AG04450 (cell line): ENCODE measurements at places on chromosomes 3 and 15.

- no peak for DNase-seq
These were observed 119.7 kb downstream of the SNRK start for GRCh38 chr3:43405888-43406642.

DNA sequence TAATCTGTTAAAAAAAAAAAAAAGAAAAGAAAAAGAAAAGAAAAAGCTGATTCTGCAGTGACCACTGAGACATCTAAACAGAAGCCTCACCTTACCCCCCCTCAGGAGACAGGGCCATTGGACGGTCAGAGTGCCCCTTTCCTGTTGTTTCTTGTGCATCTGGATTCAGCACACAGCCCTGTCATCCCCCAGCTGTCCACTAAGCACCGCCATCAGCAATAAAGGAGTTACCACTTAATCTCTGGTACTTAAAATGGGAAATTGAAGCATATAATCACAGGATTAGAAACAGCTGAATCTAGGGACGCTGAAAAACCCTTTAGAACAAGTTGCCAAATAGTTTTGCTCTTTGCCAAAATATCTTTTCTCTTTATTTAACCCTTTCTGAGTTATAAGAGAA lies 62.5 kb downstream of the TRIM69 start:
- DNase-seq: no peak

- no peak for DNase-seq
These were observed 25.3 kb downstream of the CMSS1 start for GRCh38 chr3:99842826-99843589.

DNA sequence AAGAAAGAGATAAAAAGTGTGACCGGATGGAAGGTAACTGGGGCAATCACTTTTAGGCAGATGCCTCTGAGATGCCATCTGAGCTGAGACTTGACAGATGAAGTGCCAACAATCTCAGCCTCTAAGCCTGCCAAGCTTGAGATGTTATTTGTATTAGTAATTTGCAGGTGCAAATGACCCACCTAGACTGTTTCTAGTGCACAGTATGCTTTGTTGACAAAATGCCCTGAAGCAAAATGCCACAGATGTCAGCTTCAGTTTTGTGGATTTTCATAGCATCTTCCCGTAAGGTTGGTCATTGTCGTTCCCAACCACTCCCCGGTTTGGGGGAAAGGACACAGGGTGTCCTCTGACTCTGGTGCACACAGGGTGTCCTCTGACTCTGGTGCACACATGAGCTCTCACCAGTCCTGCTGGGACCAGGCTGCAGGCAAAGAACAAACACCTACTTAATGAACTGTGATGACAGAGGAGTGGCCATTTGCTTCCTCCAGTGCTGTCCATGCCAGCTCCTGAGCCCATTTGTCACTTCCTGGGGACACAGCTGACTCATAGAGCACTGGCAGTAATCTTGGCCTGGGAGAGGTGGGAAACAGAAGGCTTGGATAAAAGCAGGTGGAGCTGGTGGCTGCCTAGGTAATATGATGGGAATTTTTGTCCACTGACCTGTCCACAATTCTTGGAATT lies 16.7 kb upstream of the PPP1R2 start:
- no peak for DNase-seq

DNA sequence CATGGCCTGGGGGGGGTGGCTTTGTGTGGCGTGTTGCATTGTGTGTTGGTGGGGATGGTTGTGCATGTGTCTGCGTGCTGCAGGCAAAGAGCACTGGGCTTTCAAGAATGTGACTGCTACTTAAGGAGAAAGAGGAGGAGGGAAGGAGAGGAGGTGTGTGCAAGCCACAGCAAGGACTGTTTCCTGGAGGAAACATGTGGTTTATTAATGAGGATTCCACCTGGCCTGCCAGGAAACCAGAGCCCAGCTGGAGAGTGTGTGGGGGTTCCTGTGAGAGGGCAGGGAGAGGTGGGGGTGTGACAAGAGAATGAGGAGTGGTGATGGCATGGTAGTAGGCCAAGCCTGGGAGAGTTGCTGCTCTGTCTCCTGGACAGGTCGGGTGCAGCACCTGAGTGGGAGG lies 258.1 kb upstream of the ROPN1 start:
- DNase-seq: no peak

GRCh38 chr3:81132995-81133394 lies 628.5 kb downstream of the GBE1 start:
- DNase-seq: no peak

GRCh38 chr3:181756645-181757297 lies 45.0 kb downstream of the SOX2 start:
- DNase-seq: no peak

DNA sequence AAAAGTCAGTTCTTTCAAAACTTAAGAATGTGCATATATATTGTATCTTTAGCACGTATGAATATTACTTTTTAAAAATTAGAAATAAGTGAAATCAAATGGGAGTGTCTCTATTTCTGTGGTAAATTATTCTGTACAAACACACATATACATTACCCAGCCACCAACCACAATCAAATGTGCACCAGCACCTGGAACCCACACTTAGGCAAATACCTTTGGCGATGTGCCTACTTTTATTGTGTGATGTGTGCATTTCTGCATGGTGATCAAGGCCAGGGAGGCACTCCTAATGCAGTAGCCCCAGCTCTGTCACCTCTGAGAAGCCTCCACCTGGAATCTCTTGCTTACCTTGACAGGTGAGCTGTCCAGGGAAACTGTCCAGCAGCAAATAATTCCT lies 76.9 kb downstream of the PIK3R4 start:
- DNase-seq: no peak

DNA sequence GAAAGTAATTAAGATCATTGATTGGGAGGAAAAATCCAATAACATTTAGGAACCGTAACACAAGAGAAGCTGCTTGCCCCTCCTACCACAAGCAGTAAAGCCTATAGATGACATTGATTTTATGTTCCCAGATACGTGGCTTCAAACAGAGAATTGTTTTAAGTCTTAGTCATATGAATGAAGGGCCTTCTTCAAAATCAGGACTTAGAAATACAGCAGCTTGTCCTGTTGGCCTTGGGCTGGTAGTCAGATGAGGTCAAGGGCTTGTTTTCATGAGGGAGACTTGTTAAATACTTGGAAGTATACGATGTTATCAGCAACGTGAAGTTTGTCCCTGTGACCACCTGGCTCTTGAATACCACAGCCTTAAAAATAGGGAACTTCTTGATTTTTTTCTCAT lies 114.4 kb downstream of the VGLL4 start:
- DNase-seq: no peak

DNA sequence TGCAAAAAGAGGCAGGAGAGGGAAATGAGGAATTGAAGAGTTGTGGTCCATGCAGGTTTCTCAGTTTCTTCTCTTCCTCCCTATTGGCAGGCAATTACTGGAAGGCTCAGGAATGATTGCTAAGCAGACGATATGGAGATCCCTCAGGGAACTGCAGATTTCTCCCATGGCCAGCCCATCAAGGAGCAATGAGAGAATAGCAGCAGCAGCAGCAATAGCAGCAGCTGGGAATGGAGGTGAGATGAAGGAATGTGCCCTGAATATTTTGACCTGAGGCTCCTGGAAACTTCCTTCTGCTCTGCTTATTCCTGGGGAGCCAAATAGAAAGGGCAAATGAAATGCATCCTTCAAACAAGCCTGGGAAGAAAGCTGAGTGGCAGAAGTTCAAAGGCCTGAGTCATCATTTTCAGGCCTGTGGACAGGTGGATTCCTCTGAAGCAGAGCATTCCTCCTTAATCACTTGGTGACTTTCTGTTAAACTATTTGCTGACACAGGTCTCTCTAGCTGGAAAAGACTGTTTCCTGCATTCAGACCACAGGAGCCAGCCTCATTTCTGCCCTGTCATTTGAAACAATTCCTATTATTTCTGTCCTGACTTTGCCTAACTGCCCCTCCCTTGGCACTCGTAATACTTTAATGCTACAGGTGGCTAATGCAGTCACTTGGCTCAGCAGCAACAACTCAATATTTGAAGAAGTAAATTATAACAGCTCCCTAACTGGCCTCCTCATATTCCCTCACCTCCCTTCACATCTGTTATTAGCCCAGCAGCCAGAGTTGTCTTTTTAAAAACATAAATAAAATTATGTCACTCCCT lies 146.9 kb upstream of the GADL1 start:
- DNase-seq: peak; percentile 43
